ENCODE measurements at places on chromosomes 12 and 14.
A peak's percentile ranks its signal among the peaks of the same experiment; 100 is the strongest.

DNA sequence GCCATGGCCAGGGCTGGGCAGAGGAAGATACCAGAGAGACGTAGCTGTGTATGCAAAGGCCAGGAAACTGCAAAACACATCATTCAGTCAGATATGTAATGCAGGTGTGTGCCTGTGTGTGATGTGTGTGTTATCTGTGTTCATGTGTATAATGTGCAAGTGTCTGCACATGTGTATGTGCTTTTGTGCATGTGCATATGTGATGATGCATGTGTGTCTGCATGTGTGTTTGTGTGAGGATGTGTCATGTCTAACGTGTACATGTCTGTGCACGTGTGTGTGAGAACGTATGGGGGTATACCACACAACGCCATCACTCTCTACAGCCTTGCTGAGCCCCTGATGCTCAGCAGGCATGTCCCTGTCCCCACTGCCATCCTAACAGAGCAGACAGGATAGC, 9.7 kb downstream of the DIO3 start:
- no peak for DNase-seq

GRCh38 chr12:121797937-121798786, 4.7 kb upstream of the RHOF start:
- peak; percentile 62 for DNase-seq

DNA sequence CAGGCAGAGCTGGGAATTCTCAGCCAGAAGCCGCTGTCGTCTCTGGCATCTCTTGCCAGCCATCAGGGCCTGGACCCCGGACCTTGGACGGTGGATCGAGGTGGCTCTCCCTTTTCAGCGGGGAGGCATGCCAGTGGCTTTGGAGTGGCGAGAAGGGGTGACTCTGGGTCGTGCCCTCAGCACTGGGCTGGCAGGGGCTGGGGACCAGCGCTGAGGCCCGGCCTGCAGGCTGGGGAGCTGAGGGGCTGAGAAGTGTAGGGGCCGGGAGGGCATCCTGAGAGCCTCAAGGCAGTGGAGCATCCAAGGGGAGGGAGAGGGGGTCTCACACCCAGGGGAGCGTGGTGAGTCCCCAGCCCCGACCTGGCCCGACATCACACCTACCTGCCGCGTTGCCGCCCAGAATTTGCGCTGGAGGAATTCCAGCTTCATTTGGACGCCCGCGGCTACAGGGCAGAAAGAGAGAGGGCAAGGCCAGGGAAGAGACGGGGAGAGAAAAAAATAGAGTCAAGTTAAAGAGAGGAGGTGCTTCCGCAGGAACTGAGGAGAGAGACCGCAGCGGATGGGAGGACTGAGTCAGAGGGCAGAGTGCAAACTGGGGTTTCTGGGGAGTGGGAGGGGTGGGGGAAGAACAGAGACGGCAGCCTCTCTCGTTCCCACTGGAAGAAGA, 9.0 kb upstream of the LRTM2 start:
- no peak for DNase-seq

GRCh38 chr12:46386877-46387629, 14.5 kb upstream of the SLC38A2 start:
- no peak for DNase-seq

DNA sequence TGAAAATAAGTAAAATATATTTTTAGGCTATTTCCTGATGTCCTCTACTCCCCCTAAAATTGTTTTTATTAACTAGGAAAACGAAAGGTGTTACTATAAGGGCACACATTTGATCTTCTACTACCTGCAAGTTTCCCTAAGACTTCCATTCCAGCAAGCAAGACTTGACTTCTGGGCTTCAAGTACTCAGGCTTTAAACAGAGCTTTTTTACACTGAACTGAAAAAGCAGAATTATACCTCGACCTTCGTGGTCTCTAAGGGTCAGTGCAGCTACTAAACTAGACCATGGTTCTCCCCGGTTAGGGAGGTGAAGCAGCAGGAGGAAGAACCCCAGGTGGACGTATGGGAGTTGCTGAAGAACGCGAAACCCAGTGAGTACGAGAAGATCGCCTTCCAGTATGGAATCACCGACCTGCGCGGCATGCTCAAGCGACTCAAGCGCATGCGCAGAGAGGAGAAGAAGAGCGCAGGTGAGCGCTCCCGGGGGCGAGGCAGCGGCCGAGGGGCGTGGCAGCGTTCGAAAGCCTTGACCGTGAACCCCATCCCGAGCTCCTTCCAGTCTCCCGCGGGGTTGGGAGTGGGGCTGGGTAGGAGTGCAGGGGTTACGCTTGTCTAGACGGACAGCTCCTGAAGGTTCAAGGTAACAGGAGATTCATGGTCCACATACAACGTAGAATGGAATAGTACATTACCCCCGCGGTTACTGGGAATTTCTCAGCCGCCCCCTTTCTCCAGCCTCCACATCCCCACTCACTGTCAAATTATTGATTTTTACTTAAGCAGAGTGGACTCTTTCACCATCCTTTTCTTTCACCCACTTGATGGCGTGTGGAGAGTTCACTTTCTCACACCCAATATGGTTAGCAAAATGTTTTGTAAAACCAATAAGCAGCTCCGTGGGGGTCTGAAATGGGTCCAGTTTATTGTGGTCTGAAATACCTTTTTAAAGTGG, 47.6 kb downstream of the MYBPC1 start:
- no peak for DNase-seq

GRCh38 chr12:71061451-71061850, 96.3 kb downstream of the TSPAN8 start:
- no peak for DNase-seq

GRCh38 chr12:28708918-28709371, 440.1 kb upstream of the FAR2 start:
- no peak for DNase-seq

GRCh38 chr12:123102366-123102765, 48.5 kb downstream of the PITPNM2 start:
- no peak for DNase-seq

DNA sequence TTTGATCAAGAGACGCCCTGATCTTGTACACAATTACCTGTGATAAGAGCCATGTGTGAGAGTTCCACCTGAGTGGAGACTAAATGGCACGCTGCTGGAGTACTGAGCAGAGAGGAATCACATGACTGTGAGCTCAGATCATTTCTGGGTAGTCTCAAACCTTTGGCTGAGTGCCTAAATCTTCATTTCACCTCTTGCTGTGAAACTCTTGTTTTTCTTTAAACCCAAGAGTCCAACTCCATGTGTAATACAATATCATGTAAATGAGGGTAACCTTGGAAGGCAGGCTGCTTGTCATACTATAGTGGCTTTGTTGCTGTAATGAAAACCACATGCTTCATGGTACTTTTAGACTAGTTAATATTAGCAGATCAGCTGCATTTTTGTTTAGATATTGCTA, 156.9 kb downstream of the CAND1 start:
- no peak for DNase-seq

GRCh38 chr12:24808651-24809050, 140.2 kb downstream of the BCAT1 start:
- no peak for DNase-seq

- no peak for DNase-seq
Observed at GRCh38 chr14:53331247-53331646, 178.1 kb upstream of the DDHD1 start.

DNA sequence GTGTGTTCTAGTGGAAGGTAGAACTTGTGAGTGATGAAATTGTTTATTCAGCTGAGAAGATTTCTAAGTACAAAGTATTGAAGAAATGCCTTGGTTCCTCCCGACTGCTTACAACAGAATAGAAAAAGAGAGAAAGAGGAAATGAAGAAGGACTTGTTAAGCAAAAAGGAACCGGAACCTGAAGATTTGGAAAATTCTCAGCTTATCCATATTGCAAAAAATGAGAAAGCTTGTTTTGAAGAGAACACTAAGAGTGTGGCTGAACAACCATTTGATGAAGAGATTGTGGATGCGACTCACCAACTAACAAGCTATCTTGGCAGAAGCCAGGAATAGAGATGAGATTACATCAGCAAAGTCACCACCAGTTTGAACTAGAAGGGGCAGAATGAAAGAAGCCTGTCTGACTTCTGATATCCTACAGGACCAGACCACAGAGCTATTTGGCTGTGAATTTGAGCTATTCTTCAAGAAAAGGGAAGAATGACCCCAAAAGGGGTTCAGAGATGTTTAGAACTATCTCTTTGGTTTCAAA, 15.1 kb downstream of the NDUFA9 start:
- no peak for DNase-seq

DNA sequence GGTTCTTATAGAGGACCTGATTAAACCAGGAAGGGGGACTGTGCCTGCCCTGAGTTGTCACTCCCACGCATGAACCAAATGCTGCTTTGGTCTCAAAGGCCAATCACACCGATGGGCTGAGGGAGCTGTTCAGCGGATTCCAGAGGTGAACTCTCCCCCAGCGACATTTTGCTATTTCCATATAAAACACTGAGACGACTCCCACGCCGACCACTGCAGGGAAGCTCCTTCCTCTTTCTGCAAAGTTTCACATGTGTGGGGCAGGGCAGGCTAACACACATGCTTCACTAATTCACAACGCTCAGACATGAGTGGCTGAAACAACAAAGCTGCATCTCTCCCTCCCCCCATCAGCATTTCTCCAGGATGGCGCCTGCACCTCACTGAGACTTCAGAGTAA, 37.8 kb upstream of the TMEM132D start:
- DNase-seq: no peak

DNA sequence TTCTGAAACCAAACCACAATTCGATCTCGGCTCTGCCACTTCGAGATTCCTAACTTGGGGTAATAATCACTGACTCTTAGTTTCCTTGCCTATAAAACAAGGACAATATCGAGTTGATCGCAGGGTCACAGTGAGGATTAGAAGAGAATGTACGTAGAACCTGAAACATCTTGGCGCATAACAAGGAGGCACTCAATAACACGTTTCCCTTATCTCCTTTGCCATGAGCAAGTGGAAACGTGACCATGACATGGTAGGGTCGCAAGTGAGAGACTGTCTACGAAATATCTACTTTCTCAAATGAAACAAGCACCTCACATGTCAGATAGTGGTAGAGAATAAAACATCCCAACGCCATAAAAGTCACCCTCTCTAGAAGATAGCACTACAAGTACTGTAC, 2.3 kb downstream of the DICER1 start:
- DNase-seq: no peak

DNA sequence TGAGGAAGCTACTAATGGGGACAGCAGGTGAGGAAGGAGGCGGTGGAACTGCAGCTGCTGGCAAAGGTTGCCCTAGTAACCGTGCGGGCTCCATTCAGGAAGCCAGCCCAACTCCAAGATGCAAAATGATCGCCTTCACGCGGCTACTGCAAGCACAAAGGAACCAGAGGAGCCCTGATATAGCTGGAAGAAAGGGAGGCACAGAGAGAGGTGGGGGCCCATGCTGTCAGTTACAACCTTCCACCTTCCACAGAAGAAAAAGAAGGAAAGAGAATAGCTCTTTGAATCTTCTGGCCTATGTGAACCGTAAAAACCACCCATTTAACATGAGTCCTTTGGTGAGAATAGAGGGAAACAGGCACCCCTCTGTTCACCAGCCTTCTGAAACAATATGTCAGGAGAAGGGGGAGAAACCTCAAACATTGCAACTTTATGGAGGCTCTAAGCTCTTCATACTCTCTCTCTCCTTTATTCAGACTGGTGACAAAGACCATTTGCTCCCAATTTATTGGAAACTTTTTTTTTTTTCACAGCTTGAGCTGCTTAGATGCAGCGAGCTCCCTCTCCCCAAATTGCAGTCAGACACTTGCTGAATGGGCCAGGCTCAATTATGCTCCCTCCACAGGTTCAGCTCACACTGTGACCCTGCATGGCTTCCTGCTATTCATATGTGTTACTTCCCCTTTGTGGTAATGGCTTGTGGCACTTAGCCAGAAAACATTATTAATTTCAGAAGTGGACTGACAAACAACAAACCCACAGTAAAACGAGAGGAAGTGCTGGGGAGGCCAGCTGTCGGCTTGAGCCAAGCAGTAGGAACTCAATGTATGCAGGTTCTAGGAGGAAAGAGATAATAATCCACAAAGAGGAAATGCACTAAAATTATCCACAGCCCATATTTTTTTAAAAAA, 6.2 kb downstream of the DUSP6 start:
- DNase-seq: no peak
